ENCODE measurements at places on chromosomes 6 and 20. TPM values are rescaled to one million over a fixed set of nuclear protein-coding genes. Genes with fewer than 3 reads are reported as not detected.

- H3K4me3 ChIP-seq: no peak overlapping the region
- peak; percentile 21 for DNase-seq
- no peaks in the 10 kb centered on the region for H3K27me3 ChIP-seq
- no peak overlapping the region for H3K27ac ChIP-seq
These were observed 1.8 kb downstream of the TREM1 start for GRCh38 chr6:41284726-41285125.

GRCh38 chr20:17896771-17897369, 71.7 kb downstream of the SNX5 start:
- no peaks in the 10 kb centered on the region for H3K36me3 ChIP-seq
- H3K4me3 ChIP-seq: no peak overlapping the region
- no peaks in the 10 kb centered on the region for H3K27me3 ChIP-seq
- no peak for DNase-seq
- H3K27ac ChIP-seq: no peak overlapping the region
- no peaks in the 10 kb centered on the region for H3K4me1 ChIP-seq

DNA sequence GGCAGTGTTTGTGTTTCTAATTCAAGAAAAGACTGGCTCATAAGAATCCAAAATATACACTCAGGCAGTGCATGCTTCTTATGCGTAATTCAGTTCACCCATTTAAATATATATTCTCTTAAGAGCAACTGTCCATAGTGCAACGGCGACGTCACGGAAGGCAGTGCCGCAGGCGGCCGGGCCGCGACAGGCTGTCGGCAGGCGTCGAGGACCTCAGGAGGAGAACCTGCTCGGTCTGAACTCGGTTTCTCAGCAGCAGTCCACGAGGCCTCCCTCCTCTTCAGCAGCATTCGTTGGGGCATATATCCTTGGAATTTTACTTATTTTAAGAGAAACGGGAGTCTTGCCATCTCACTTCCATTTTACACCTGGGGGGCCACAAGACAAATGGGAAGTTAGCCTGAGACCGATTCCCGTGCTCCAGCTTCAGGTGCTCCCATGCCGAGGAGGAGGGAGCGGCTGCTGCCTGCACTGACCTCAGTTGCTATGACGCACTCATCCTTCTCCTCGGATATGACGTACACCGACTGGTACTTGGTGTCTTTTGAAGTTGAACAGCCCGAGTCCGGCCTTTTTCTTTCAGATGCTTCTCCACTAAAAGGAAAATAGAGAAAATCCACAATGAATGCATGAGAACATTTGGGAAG, 8.2 kb downstream of the DLL1 start:
- peaks cover 18% of the 10 kb centered on the region for H3K4me1 ChIP-seq
- H3K27me3 ChIP-seq: no peaks in the 10 kb centered on the region
- no peaks in the 10 kb centered on the region for H3K36me3 ChIP-seq
- no peak for DNase-seq
- H3K27ac ChIP-seq: no peak overlapping the region
- no peak overlapping the region for H3K4me3 ChIP-seq

DNA sequence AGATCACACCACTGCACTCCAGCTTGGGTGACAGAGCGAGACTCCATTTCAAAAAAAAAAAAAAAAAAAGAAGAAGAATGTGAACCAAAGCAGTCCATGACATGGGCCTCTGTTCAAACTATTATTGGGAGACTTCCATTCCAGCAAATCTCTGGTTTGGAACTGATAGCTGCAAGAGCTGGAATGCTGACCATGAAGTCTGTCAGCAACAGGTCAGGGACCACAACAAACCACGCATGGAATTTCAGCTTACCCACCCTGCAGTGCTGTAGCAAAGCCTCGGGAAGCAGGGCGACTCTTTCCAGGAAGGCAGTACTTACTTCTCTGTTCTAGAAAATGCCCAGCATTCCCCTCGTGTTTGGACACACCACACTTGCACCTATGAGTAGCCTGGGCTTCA, 34.1 kb upstream of the TBC1D7 start:
- H3K27me3 ChIP-seq: no peaks in the 10 kb centered on the region
- H3K27ac ChIP-seq: no peak overlapping the region
- no peaks in the 10 kb centered on the region for H3K4me1 ChIP-seq
- H3K36me3 ChIP-seq: no peaks in the 10 kb centered on the region
- H3K4me3 ChIP-seq: no peak overlapping the region
- no peak for DNase-seq

LPA gene
- total RNA-seq: not detected

KCNK17 gene
- total RNA-seq: not detected

TSBP1 gene
- not detected for total RNA-seq

DNA sequence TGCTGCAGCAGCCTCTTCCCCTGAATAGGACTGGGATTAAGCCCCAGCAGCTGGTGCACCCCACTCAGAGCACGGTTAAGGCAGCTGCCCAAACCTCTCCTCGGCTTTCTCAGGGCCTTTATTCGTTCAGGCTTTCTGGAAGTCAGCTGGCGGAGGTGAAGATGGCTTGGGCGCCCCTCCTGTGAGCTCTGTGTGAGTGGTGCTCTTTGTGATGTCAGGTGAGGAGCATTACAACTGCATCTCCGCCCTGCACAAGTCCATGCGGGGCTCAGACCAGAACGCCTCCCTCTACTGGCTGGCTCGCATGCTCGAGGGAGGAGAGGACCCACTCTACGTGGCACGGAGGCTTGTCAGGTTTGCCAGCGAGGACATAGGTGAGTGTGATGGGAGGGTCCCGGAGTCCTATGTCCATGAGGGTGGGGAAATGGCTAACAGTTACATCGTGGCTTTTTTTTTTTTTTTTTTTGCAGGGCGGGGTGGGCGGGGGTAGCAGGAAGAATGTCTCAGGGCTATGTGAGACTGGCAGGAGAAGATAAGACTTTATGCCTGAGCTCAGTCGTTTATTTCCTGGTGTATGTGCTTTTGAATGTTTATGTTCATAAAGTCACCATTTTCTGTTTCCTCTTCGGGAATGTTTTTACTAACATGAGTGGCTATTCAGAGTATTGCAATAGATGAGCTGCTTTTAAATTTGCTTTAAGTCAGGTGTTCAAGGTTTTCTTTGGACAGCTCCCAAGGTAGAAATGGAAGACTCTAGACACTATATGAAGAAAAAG, 18.2 kb downstream of the WRNIP1 start:
- no peak for DNase-seq
- H3K4me1 ChIP-seq: no peaks in the 10 kb centered on the region
- H3K27ac ChIP-seq: no peak overlapping the region
- H3K27me3 ChIP-seq: no peaks in the 10 kb centered on the region
- H3K4me3 ChIP-seq: no peak overlapping the region

DNA sequence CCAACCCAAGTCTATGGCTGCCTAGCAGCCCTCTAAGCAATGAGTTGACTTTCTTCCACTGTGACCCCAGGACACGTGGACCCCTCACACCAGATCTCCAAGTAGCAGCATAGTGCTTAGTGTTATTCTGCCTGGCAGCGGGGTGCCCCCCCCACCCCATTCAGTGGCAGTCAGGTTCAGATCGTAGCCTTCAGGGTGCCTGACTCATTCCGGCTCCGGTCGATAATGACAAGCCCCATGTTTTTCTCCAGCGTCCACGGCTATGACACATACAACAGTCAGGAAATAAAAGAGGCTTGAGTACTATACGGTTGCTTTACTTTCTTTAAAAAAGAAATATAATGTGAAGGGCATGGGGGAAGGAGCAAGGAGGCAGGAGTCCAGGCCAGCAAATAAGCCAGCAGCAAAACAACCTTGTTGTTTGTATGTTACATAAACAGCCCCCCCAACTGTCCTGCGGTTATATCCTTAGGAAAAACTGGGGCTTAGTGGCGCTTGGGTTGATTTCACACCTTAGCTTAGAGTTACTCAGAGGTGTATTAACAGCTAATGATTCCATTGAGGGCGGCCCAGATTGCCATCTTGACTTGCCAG, 23.1 kb downstream of the GNAS start:
- H3K4me3 ChIP-seq: peak overlapping the region; percentile 3
- peak; percentile 95 for DNase-seq
- no peaks in the 10 kb centered on the region for H3K36me3 ChIP-seq
- H3K27me3 ChIP-seq: no peaks in the 10 kb centered on the region
- H3K4me1 ChIP-seq: peaks cover 24% of the 10 kb centered on the region

RAB44 gene
- total RNA-seq: not detected

- H3K27ac ChIP-seq: no peak overlapping the region
- H3K36me3 ChIP-seq: no peaks in the 10 kb centered on the region
- H3K4me3 ChIP-seq: no peak overlapping the region
- H3K27me3 ChIP-seq: no peaks in the 10 kb centered on the region
- DNase-seq: no peak
These were observed 527.9 kb downstream of the DHX35 start for GRCh38 chr20:39489986-39490560.

E2F3 gene
- 8.8 TPM for total RNA-seq

PHACTR3 gene
- total RNA-seq: 26.4 TPM

FKBP5 gene
- total RNA-seq: 12.4 TPM

DNA sequence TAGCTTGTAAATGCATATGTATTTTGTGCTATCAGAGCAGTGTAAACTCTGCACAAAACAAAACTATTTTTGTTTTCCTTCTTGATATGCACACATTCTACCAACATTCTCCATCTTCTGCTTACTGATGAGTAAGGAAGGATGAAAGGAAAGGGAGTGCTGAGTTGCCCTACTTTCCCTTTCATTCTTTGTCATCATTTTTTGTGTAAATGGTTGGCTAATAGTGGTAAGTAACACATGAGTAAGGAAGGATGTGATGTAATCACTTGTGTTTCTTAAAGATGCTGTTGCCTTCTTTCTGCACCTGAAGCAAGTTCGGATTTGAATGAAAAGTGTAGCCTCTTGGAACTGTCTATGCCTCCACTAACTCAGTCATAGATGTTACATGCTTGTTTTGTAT, 4.6 kb upstream of the REV3L start:
- H3K4me1 ChIP-seq: peaks cover 13% of the 10 kb centered on the region
- no peaks in the 10 kb centered on the region for H3K36me3 ChIP-seq
- no peaks in the 10 kb centered on the region for H3K27me3 ChIP-seq
- no peak overlapping the region for H3K27ac ChIP-seq

ULBP1 gene
- 0.86 TPM for total RNA-seq

GRCh38 chr6:17392978-17393891, at the start of gene CAP2:
Gene CAP2, plus strand, starts transcription at chr6:17393595. Its CDS starts 27,961 bp downstream, at chr6:17421556.
- H3K4me1 ChIP-seq: peaks cover 35% of the 10 kb centered on the region
- peak within 1 kb of the TSS; percentile 92 for H3K4me3 ChIP-seq
- peak; percentile 74 for DNase-seq

- H3K27me3 ChIP-seq: no peaks in the 10 kb centered on the region
- H3K27ac ChIP-seq: no peak overlapping the region
- peaks cover 3% of the 10 kb centered on the region for H3K36me3 ChIP-seq
- peaks cover 9% of the 10 kb centered on the region for H3K4me1 ChIP-seq
These were observed 67.0 kb downstream of the CHD6 start for GRCh38 chr20:41551011-41551705.

DNA sequence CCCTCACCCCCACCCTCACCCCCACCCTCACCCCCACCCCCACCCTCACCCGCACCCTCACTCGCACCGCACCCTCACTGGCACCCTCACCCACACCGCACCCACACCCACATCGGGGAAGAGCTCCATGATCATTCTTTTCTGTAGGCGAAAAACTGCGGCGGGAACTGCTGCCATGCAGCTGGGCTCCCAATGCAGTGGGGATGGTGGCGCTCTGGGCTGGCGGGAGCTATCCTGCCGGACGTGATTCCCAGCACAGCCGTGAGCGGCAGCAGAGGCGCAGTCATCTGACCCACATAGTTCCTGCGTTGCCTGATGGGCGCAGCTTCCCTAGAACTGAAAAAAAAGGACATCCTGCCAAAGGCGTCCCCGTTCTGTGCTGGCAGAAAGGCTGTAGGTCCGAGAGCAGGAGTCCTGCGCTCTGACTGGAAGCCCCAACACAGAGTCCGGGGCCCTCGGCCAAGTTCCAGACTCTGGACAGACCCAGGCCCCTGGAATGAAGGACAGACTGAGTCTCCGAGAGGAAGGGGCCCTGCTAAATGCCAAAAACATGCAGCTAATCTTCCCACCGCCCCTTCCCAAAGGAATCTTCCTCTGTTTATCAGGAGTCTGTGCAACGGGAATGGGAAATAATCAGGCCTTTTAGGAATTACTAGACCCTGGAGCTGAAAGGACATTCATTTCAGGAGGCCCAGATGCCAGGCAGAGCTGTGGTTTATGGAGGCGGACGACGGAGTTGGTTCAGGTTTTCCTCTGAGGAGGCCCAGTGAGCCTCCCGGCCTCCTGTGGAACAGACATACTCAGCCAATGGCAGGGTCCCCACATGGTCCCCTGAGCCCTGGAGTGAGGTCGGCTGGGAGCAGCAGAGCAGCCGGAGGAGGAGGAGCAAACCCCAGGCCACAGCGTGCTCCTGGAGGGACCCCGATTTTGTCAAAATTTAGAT, 14.1 kb upstream of the TCFL5 start:
- H3K27ac ChIP-seq: peak overlapping the region; percentile 23
- H3K36me3 ChIP-seq: no peaks in the 10 kb centered on the region
- DNase-seq: peak; percentile 87
- H3K27me3 ChIP-seq: no peaks in the 10 kb centered on the region

DNA sequence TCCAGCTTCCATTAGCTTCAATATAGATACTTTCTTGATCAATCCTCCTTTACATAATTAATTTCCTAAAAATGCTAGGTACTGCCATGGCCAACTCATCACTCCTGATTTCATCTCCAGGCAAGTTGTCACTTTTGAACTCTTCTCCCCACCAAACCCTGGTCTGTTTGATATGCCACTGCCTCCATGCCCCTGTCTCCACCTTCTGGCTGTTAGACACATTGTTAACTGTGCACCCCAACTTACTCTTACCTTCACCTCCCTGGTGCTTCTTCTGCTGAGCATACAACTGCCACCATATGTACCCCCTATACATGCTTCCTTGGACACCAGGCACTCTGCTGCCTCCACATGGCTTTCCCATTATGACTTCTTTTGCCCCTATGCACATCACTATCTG, 21.9 kb upstream of the AIG1 start:
- no peaks in the 10 kb centered on the region for H3K36me3 ChIP-seq
- DNase-seq: no peak
- H3K27me3 ChIP-seq: no peaks in the 10 kb centered on the region
- H3K4me3 ChIP-seq: no peak overlapping the region
- peaks cover 6% of the 10 kb centered on the region for H3K4me1 ChIP-seq

GRCh38 chr20:2465100-2465499, 5.5 kb downstream of the SNRPB start:
- peaks cover 15% of the 10 kb centered on the region for H3K4me1 ChIP-seq
- H3K36me3 ChIP-seq: peaks cover 94% of the 10 kb centered on the region
- H3K4me3 ChIP-seq: no peak overlapping the region

DNA sequence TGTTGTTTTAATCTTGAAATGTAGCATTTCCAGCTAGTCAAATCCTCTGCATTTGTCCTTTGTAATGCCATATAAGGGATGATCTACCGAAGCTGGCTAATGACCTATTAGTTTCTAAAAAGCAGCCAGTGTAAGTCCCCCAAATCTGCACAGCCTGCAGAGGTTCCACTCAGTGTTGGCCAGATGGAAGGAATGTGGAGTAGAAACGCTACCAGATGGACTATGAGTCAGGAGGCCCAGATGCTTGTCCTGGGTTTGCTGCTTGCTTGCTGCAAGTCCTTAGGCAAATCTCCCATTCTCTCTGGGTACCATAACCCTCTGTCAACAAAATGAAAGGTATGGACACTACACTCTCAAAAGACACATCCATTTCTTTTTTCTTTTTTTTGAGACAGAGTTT, 149.8 kb downstream of the BTBD9 start:
- H3K27me3 ChIP-seq: no peaks in the 10 kb centered on the region
- H3K4me3 ChIP-seq: no peak overlapping the region
- no peak for DNase-seq

- DNase-seq: no peak
- H3K4me1 ChIP-seq: peaks cover 6% of the 10 kb centered on the region
- H3K4me3 ChIP-seq: no peak overlapping the region
- H3K36me3 ChIP-seq: no peaks in the 10 kb centered on the region
These were observed 29.8 kb upstream of the SLC2A12 start for GRCh38 chr6:134082191-134082590.
